Activated T-cell treated with anti-CD3 and anti-CD28 coated beads for 48 hours (primary cell): ENCODE measurements at places on chromosomes 7 and 10.
A peak's percentile ranks its signal among the peaks of the same experiment; 100 is the strongest.

DNA sequence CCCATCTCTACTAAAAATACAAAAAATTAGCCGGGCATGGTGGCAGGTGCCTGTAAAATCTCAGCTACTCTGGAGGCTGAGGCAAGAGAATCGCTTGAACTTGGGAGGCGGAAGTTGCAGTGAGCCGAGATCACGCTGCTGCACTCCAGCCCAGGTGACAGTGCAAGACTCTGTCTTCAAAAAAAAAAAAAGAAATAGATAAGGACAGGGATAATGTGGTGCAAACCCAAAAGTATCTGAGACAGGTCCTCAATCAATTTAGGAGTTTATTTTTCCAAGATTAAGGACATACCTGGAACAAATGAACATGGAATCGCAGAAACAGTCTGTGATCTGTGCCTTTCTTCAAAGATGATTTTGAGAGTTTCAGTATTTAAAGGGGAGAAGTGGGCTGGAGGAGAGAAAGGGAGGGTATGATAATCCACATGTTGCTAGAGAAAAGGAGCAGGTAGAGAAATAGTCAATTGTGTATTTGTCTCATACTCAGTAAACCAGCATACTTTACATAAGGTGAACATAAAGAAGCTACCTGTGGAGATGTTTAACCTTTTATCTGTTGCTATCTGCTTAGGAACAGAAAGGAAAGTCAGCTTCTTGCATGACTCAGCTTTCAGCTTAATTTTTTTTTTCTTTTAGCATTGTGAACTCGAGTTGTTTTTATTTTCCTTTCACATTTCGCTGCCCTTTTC lies 4.9 kb upstream of the MTPN start:
- no peak for DNase-seq

GRCh38 chr7:87316846-87317552 lies 28.5 kb upstream of the CROT start:
- DNase-seq: no peak

GRCh38 chr7:73817121-73817520 lies 13.7 kb upstream of the CLDN4 start:
- DNase-seq: no peak

- no peak for DNase-seq
These were observed 148.6 kb upstream of the FAM3C start for GRCh38 chr7:121544726-121545125.

GRCh38 chr10:52539463-52539862 lies 225.4 kb downstream of the DKK1 start:
- no peak for DNase-seq

DNA sequence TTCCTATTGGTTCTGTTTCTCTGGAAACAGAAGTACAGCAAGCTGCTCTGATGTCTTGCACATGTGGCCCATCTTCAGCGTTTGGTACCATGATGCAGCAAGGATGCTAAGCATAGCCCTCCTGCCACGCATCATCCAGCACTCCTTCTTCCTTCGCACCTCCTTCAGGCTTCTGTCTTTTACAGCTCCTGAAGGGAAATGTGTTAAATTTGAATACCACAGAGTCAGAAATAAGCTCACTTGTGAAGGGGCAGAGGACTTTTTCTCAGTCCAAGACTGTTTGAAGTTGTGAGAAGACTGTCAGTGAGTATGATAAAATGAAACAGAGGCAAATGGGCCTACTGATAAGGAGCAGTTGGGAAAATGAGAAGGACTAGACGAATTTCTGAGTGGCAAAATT lies 20.7 kb downstream of the TSPAN13 start:
- DNase-seq: no peak

- DNase-seq: no peak
These were observed 289.6 kb downstream of the PPP1R3A start for GRCh38 chr7:113628948-113629847.

DNA sequence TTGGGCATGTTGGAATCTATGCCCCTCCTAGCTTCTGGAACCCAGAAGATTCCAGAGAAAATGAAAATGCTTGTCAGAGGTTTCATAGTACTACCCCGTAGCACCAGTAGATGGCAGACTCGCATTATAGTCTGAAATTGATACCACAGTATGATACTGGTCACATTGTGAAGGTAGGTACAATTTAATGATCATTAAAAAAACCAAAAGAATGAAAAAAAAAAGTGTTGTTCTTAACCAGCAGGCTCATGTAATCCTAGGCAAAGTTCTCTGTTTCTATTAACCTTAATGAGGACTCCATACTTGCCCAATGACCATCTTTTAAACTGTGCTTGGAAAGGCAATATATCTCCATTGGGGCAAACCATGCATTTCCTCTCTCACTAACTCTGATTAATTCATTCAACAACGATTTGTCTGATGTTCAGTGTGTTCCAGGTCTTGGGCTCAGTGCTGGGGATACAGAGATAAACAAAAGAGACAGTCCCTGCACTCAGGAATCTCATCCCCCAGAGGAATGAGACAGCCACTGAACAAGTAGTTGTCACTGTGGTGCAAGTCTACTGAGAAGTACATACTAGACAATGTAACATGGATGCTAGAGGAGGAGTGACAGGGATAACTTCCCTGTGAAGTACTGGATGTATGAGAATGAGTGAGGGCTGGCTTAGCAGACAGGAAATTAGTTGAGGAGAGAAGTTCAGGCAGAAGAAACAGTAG lies 223.5 kb upstream of the PHYHIPL start:
- no peak for DNase-seq

- DNase-seq: no peak
These were observed 229.5 kb upstream of the ADARB2 start for GRCh38 chr10:1966712-1967376.

- no peak for DNase-seq
These were observed 28.6 kb upstream of the NRP1 start for GRCh38 chr10:33363106-33363505.

GRCh38 chr7:68348401-68348800 lies 1249.9 kb upstream of the AUTS2 start:
- no peak for DNase-seq

DNA sequence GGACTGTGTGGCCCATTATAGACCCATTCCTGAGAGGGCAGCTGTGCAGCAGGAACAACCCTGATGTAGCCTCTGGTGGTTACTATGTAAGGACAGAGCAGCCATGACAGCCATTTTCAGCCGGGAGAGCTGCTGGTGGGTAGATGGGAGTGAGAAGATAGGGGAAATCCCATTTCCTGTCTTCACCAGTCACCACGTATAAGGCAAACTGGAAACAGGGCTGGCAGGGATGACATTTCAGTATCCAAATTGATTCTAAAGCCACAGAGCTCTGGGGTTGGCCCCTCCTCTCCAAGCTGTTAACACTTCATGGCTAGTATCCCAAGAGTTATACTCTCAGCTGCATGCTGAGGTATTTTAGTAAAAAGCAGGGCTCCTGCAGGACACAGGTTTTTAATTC lies 15.2 kb upstream of the FZD1 start:
- no peak for DNase-seq

DNA sequence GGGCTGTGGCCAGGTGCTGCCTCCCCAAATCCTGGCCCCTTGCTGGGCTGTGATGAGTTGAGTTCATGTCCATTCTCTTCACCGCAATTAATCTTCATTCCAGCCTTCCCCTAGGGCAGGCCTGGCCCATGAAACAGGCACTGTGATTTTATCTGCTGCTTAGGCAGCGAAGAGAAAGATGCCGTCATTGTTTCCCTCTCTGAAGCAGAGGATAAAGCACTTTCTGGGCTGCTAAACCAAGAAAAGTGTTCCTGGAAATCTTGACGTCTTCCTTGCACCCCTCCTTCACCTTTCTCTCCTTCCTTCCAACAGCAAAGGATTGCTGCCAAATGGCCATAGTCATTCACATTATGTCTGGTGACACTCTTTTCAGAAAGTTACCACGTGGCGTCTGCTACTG lies 265.9 kb downstream of the ZEB1 start:
- DNase-seq: no peak

GRCh38 chr7:901388-902154 lies 25.2 kb downstream of the GET4 start:
- DNase-seq: peak; percentile 52

- DNase-seq: no peak
These were observed 63.1 kb downstream of the FAM53B start for GRCh38 chr10:124681091-124681490.

- no peak for DNase-seq
These were observed 23.3 kb downstream of the NEUROG3 start for GRCh38 chr10:69549959-69550358.

DNA sequence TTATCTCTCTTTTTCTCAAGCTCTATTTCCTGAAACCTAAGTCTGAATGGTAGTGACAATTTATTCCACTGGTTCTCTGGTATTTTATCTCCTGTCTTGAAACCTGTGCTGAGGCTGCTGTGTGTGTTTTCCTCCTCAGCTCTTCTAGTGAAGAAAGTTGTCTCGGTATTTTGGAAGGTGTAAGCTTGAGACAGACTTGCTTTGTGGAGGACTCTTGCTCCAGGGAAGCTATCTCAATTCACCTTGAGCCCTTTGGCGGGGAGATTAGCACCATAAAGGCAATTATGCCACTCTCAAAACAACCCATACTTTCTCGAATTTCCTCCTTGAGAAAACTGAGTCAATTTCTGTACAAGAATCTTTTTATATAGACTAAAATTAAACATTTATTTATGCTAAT lies 141.6 kb downstream of the THSD7A start:
- DNase-seq: no peak

- DNase-seq: no peak
These were observed 168.3 kb downstream of the HERPUD2 start for GRCh38 chr7:35526645-35527044.

DNA sequence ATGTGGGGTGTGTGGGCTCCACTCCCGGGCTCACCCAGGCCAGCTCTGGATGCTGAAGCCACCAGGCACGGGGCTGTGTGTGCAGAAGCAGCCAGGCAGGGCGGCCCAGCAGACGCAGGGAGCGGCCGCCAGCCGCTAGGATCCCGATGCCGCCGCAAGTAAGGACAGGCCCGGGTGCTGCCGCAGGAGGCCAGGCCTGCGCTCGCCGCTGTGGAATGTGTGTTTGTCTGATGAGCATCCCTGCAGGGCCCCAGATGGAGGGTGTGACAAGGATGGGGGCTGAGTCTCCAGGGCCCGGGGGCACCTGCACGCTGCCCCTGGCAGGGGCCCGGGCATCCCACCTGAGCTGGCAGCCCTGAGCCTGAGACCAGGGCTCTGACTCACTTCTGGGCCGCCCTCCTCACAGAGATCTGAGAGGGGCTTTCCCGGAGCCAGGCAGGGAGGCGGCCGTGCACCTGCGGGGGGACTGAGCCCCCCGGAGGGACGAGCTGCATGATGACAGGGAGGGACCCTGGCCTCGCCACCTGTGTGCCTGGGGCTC lies 101.5 kb downstream of the FOXL3 start:
- no peak for DNase-seq

DNA sequence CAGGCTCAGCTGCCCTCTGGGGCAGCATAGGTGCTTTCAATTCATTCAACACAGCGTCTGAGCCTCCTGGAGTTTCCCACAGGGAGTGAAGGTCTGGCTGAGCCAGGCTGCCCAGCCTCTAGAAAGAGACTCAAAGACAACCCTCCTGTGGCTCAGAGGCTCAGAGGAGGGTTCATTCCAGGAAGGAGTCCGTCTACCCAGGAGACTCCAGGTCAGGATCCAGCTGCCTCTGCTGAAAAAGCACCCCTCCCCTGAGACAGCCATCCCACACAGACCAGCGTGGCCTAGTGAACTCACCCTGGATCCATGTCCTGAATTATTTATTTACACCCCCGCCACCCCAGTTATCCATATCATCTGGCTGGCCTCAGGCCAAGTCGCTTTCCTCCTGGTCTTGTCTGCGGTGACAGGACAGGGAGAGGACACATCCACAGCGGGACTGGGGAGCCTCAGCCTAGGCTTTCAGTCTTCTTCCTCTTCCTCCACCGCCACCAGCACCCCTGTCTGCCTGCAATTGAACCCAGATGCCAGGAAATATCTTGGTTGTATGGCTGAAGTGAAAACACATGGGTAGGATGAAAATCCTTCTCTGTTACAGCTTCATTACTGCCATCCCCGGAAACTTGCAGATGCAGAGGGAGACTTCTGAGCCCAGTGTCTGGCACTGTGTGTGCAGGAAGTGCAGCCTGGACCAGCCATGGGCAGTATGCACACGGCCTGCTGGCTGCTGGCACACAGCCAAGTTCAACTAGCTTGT lies 44.0 kb upstream of the COL13A1 start:
- no peak for DNase-seq

- no peak for DNase-seq
These were observed 4.6 kb upstream of the NANOS1 start for GRCh38 chr10:119024882-119025281.

DNA sequence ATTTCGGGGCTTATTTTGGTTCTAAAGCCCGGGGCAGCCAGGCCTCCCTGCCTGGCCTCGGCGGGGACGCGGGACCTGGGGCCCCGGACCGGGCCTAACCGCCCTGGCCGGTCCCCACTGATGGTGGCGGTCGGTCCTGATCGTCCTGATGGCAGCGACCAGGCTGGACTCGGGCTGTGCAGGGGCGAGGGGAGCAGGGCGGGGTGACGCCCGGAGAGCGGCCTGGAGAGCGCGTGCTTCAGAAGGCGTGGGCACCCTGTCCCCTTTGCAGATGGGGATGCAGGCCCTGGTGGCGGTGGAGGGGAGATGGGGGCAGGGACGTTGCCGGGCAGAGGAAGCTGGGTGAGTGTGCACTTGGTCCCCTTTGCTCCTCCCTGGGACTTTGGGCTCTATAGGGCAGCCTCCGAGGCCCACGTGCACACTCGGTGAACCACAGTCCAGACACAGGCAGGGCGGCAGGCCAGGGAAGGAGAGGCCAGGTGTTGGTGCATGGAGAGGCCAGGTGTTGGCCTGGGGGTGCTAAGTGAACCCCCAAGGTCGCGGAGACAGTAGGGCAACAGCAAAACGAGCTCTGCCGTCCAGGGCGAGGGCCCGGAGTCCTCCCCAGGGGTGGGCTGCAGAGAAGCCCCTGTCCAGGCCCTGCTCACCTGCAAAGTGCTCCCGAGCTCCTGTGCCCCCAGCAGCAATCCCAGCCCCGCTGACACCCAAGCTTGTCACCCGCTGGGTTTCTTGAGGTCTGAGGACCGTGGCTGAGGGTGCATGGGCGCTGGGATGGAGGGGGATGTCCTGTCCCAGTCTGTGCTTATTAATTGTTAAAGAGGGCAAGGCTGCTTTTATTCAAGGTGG lies 42.4 kb upstream of the FAM20C start:
- peak; percentile 43 for DNase-seq
